ENCODE measurements at places on chromosomes 6 and 20. TPM values are rescaled to one million over a fixed set of nuclear protein-coding genes. Genes with fewer than 3 reads are reported as not detected.

The MCHR2 gene
- total RNA-seq: not detected

The KIAA0408 gene
- total RNA-seq: 3.8 TPM

The SCAF8 gene
- total RNA-seq: 37.2 TPM

The DNAH8 gene
- 0.44 TPM for total RNA-seq

The EEF1A1 gene
- 30,892 TPM for total RNA-seq

The CYP39A1 gene
- total RNA-seq: 1.3 TPM

The C20orf141 gene
- not detected for total RNA-seq

The TSPO2 gene
- total RNA-seq: not detected

The ABHD16B gene
- not detected for total RNA-seq

The NDUFAF5 gene
- total RNA-seq: 10.9 TPM

The NKX2-4 gene
- not detected for total RNA-seq

The TPD52L1 gene
- 10.8 TPM for total RNA-seq

All from smooth muscle cell of trachea (primary cell).